Stimulated activated CD4-positive, alpha-beta T cell treated with anti-CD3 and anti-CD28 coated beads, Interleukin-1b, Interleukin-23, amount 100 ng/mL, for 1 hour (primary cell): ENCODE measurements at places on chromosomes 5 and 9.

DNA sequence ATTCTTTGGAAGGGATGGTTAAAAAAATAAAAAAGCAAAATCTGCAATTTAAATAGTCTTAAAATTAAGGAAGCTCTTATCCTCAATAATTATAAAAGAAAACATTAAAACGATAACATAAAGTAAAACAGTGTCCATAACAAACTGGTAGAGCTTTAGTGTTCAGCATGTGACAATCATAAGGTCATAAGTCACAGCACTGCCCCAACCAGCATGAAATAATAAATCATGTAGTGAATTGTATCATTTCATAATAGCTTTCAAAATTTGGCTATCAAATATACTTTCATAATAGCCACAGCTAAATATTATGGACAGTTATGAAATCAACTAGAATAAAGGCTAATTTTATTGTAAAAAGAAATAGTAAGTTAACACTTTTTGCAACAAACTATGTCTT lies 10.0 kb downstream of the NR3C1 start:
- no peak for DNase-seq

- DNase-seq = no peak
Observed at GRCh38 chr5:115470921-115471320, 73.7 kb downstream of the FEM1C start.

- DNase-seq = no peak
Observed at GRCh38 chr5:32541241-32541640, 44.1 kb upstream of the SUB1 start.

GRCh38 chr5:150700246-150700593 lies 642 bp downstream of the RBM22 start:
- DNase-seq = no peak

- DNase-seq = no peak
Observed at GRCh38 chr5:62547945-62548630, 30.5 kb upstream of the LRRC70 start.

DNA sequence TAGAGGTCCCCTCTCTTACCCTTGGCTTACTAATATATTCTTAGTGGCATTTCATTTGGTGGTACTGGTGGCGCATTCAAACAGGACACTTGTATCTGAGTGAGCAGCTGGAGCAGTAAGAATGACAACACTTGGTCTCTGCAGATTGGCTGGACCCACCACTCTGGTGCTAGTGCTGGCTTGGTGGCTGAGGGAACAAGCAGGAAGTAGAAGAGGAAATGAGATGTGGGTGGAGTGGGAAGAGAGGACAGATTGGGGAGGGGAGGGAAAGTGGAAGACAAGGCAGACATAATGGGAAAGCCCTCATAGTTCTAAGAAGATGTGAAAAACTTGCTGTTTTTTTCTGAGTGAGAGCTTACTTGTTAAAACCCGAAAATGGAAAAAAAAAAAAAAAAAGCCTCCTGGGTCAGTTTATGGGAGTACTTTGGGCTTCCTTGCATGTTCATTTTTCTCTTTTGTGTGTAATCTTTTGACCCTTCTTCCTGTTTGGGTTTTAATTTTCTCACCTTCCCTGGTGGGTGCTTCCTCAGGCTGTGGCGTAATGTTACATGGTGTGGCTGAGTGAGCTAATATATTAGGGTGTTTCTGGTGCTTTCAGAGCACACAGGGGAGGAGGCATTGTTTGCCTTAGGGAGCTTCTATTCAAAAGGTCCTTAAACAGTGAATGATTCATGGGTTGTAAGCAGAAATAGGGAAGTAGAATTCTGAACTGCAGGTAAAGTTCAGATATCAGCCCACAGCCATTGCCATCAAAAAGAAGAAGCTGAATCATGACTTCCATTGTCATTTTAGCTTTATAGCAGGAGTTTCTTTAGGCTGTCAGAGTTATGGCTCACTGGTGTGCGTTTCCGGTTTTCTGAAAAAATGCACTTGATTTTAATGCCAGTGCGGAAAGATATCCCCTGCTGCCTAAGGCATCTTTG lies 52.3 kb downstream of the TLE4 start:
- DNase-seq = no peak

DNA sequence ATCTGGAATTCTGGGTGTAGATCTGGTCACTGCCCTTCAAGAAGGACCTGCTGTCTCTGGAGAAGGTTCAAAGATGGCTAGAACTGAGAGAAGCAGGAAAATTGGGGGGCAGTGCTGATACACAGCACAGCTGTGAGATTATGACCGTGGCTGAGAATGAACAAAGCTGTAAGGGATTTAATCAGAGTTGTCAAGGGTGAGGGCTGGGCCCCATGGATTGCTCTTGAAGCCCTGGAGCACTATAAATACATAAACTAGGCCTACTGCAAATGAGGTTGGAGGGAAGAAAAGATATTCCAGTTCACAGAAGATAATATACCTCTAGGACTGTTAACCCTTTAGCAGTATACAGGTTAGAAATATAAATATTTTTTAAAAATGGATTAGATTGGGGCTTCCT lies 86.3 kb upstream of the KLF9 start:
- DNase-seq = no peak

DNA sequence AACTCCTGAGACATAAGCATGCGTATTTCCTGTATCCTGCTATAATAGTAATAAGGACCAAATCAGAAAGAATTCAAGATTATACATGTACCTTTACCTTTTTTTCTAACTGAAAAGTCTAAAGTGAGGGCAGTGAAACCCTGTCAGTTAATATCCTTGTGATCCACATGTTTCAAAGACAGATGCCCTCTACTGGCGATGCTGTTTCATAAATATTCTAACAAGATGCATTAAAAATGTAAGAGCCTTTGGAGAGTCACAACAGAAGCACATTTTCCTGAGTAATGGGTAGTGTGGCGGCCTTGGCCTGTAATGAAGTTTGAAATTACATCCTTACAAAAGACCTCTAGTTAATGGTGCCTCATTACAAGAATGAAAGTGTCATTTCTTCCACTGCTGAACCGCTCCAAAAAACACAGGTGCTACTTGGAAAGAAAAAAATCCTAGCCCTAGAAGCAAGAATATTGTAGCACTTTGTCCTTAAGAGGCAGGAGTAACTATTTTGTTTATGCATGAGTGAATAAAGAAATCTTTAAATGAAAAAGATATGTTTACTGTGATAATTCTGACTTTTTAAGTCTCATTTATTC lies 232.6 kb downstream of the EPB41L4A start:
- DNase-seq = no peak

DNA sequence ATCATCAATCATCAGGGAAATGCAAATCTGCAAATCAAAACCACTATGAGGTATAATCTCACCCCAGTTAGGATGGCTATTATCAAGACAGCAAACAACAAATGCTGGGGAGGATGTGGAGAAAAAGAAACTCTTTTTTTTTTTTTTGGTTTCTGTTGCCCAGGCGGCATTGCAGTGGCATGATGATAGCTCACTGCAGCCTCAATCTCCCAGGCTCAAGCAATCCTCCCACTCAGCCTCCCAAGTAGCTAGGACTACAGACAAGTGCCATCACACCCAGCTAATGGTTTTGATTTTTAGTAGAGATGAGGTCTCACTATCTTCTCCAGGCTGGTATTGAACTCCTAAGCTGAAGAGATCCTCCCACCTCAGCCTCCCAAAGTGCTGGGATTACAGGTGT lies 5.4 kb upstream of the CNTRL start:
- no peak for DNase-seq

DNA sequence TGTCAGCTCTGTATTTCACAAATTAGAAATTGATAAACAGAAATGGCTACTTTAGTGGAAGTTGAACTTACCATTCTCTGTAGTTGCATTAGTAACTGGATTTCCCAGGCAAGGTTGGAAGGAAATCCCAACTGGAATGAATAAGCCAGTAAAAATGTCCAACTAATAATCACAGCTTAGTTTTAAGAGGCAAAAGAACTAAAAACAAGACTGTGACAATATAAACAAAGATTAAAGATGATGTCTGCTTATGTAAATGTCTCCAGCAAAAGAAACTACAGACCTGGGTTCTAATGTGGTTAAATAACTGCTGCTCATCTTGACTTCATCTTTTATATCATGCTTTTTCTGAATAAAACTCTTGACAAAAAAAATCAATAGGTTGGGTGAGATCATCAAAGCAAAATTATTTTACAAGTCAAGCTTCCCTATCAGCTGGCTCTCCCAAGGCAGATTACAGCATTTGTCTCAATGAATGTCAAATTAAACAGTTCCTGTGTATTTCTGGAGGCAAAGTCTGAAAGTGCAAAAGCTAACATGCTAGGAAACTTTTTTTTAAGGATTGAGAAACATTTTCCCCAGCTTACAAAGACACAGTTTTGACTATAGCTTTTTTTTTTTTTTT lies 62.3 kb upstream of the HMHB1 start:
- DNase-seq = no peak

- DNase-seq = no peak
Observed at GRCh38 chr9:35227284-35227683, 65.5 kb downstream of the UNC13B start.

DNA sequence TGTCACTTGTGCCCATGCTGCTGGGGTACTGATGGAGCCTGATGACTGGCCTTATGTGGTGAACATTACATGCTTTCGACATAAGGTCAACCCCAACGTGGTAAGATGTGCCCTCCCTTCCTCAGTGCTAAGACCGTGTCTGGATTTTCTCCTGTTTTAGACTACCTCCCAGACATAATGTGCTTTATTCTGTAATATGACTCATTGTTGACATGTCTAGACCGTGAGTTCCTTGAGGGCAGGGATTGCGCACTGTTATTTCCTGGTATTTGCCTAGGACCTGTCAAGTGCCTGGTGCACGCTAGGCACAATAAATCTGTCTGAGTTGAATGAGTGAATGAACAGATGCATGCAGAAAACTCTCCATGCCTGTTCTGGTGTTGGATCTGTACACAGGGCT lies 346.0 kb downstream of the KDM4C start:
- DNase-seq = no peak

DNA sequence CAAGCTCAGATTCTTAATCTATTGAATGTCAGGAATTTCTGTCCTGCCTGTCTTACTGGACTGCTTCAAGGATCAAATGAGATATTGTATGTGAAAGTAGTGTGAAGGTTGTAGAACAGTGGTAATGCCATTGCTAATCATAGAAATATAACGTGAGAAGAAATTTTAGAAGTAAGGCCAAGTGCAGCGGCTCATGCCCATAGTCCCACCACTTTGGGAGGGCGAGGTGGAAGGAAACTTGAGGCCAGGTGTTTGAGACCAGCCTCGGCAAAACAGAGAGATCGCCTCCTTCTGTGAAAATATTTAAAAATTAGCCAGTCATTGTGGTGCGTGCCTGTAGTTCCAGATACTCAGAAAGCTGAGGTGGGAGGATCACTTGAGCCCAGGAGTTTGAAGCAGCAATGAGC lies 5.1 kb upstream of the HSPA5 start:
- no peak for DNase-seq
